ENCODE measurements at places on chromosomes 3 and 15.

DNA sequence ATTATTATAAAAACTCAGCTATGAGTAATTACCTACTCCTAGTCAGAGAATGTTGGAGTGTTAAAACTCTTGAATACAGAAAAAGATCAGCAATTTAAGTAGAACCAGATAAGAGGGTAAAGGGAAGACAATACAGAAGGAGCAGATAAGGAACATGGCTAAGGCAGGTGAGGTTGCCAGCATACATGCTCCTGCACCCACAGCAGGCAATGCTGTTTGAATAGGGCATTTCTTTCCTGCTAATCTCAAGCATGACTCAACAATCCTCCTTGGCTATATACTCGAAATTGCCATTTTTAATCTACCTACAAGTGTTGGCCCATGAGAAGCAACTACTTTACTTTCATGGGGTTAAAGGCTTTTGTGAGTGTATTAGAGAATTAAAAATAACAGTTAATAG lies 494.5 kb downstream of the DIPK2A start:
- peak; percentile 1 for DNase-seq

GRCh38 chr3:31629054-31629453 lies 96.3 kb downstream of the STT3B start:
- peak; percentile 32 for DNase-seq

- DNase-seq, result no peak
Observed at GRCh38 chr15:40838756-40839155, 5.1 kb upstream of the SPINT1 start.

- no peak for DNase-seq
Observed at GRCh38 chr3:152302521-152303021, 33.8 kb downstream of the MBNL1 start.

DNA sequence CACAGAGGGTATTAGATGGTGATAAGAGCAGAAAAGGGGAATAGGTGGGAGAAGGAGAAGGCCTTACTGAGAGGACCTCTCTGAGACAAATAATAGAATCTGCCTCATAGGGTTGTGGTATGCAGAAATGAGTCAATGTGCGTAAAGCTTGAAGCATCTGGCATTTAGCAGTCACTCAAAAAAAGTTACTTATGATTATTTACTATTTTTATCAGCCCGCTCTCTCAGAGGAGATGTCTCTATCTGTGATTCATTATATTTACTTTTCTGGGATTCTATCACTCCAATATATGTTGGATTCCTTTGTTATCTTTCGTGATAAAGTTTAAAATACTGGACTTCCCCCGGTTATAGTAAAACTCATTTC lies 4.6 kb upstream of the TM4SF1 start:
- no peak for DNase-seq

DNA sequence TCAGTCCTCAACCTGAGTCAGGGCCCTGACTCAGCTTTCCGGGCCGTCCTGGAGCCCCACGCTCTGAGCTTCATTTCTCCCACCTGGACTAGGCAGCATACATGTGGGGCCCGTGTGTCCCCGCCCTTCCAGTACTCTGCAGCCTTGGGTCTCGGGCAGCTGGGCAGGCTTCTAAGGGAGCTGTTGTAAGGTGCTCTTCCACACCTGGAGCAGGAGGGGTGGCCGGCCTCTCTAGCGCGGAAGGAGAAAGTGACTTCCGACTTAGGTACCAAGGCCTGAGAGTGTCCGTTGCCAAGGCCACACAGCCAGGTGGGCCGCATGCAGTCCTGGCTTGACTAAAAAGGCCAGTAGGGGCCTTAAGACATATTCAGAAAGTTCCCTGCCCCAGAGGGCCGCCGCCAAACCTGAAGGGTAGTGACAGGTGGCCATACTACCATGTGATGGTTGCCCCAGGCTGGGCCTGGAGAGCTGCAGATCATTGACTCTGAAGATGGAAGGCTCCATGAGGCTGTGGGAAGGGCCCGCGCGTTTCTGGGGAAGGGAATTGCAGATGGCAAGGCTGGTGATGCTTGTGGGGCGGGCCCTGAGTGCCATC lies 9.4 kb upstream of the SEMA3B start:
- no peak for DNase-seq

- DNase-seq, result peak; percentile 80
Observed at GRCh38 chr3:19934098-19934566, at the start of gene EFHB. Gene EFHB, minus strand, starts transcription at chr3:19934217. Its CDS starts 199 bp downstream, at chr3:19934018.

DNA sequence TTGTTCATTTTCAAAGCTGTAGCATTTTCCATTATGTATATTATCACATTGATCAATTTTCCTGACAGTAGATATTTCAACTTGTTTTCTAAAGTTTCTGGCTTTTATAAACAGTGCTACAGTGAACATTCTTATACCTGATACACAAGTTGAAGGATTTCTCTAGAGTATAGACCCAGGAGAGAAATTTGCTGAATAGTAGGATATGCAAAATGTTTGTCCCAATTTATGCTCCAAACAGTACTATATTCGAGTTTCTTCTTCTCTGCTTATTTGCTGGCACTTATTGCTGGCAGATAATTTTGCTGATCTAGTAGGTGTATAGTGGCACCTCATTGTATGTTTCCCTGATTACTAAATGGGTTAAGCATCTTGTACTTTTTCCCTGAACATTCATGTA lies 117.2 kb upstream of the CHRM5 start:
- no peak for DNase-seq

DNA sequence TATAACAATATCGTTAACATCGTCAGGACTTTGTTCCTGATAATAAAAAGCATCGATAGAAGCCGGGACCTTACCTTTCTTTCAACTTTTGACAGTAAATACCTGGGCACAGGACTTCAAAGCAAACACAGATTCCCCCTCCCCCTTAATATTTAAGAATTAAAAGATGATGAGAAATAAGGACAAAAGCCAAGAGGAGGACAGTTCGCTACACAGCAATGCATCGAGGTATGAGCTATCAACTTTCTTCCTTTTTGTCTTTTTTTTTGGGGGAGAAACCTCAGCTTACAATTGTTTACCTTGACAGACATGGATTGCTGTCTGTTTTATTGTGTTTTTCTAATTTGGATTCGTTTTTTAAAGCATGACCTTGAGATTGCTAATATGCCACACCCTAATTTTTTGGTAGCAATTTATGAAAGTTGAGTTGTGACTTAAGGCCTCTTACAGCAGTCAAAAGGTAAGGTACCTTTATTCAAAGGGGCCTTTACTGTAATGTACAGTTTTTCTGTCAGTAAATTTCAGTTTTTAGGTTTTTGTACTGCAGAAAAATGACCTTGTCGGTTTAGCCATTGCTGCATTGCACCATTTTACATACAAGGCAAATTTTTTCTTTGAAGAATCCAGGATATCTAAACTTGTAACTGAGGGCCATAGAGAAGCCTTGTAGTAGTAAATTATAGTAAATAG lies 1.1 kb downstream of the CHD2 start:
- peak; percentile 60 for DNase-seq

GRCh38 chr3:9296241-9296640 lies 46.8 kb upstream of the SRGAP3 start:
- no peak for DNase-seq

- no peak for DNase-seq
Observed at GRCh38 chr15:29429584-29429983, 160.0 kb upstream of the NSMCE3 start.

DNA sequence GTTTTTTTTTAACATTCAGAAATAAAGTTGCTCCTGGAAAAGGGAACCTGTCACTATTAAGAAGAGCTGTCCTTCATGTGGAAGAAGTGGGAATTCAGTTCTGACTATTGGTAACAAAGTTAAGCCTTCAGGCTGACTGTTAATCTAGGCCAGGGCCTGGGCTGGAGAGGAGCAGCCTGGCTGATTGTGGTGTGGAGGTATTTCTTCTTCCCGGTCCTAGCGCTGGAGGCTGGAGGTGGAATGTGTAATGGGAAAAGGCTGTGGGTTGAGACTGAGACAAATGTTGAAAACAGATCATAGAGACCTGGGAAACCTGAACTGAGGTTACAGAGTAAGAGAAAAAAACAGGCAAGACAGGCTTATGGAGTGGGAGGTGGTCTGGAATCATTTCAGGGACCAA lies 23.8 kb upstream of the SH3BP5 start:
- DNase-seq, result no peak

- DNase-seq, result peak; percentile 87
Observed at GRCh38 chr15:34583399-34584329, at the start of gene GOLGA8B. Gene GOLGA8B, minus strand, starts transcription at chr15:34583651. Its CDS starts 47,739 bp downstream, at chr15:34535912.

- DNase-seq, result no peak
Observed at GRCh38 chr3:99529265-99529664, 109.1 kb upstream of the COL8A1 start.

Data from hematopoietic multipotent progenitor cell treated with erythropoietin and hydrocortisone succinate and interleukin-3 and kit ligand, for 6 days (in vitro differentiated cells).